ENCODE measurements at places on chromosomes 3 and 15.

DNA sequence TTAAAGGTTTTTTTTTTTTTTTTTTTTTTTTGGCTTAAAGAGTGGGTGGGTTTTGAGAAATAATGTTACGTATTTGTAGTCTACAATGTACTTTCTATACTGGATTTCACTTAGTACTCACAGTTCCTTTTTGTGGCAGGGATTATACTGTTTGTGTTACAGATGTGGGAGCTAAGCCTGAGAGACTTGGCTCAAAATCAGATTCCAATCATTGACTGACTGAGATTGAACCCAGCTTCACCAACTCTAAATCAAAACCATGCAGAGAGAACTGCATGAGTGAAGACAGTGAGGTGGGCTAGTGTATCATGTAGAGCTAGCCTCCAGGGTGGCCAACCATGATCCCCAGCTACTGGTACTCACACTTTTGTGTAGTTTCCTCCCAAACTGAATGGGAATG lies 68.0 kb downstream of the TMEM108 start:
- DNase-seq: no peak

GRCh38 chr3:107426223-107426622 lies 49.0 kb downstream of the CCDC54 start:
- DNase-seq: no peak

GRCh38 chr3:59149166-59149565 lies 99.3 kb upstream of the CFAP20DC start:
- DNase-seq: no peak

DNA sequence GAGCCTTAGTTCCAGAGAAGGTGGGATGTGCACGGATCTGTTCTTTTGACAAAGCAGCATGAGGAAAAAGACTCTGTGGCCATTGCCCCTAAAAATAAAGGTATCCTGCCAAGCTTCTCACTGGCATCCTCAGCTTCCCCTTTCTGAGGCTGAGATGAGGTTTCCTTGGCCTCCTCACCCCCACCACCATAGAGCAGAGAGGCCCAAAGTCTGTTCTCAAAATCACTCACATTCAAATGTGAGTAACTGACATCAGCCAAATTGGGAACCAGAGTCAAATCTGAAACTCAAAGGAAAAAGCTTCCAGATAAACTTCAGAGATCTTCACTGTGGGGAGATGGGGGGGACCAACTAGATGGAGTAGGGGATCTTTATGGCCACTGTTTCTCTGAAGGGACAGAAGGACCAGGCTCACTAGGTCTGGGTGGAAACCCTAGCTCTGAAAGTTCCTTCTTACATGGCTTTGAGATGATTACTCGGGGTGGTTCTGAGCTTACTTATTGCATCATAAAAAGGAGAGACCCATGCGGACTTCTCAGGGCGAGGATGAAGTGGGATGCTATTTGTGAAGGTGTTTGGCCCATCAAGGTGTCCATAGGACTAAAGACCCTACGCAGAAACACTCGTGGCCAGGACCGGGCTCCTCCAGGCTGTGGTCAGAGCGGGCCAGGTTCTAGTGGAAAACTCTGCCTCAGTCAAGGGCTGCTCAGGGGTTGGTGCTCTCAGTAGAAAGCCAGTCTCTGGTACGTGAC lies 61.5 kb upstream of the MEF2A start:
- no peak for DNase-seq

DNA sequence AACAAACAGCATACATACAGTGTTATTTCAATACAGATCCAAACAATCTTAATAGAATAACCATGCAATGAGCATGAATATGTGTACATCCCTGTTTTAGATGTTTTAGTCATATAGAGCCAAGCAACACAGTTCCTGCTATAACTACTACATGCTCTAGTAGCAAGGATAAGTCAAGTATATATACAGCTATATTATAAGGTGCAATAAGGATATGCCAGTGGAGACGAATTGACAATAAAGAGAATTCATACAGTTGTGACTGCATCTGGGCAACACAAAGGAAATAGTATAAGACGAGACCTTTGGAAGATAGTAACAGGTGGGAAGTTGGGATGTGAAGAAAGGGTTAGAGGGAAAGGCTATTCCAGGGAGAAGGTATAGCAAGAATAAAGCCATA lies 103.4 kb downstream of the TPRG1 start:
- no peak for DNase-seq

DNA sequence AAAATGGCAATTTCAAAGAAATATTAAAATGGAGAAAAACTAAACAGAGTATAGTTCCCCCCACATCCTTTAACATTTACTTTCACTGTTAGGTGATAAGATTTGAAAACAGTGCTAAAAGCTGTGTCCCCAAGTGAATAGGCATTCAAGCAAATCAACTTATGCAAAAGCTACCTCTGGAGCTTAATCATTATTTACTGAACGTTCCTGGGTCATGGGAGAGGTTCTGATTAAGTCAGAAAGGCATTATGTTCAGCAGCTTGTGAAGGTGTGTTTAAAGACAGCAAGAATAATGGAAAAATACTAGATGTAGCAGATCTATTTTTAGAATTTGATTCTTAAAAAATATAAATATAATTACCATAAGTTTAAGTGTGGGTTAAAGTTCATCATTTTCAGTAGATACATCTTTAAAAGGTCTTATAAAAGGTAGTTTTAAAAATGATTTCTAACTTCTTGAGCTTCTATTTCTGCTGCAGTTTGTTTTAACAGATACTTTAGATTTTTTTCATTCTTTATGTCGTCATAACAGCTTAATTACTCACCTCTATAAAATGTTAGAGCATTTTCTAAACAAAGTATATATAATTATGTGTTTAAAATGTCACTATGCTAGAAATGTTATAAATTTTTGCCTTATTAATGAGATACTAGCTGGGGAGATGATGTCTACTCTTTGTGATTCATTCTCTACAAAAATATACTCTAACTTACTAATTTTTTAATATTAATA lies 127.9 kb downstream of the MITF start:
- DNase-seq: no peak

GRCh38 chr3:185448107-185448506 lies 50.7 kb downstream of the TMEM41A start:
- DNase-seq: no peak

DNA sequence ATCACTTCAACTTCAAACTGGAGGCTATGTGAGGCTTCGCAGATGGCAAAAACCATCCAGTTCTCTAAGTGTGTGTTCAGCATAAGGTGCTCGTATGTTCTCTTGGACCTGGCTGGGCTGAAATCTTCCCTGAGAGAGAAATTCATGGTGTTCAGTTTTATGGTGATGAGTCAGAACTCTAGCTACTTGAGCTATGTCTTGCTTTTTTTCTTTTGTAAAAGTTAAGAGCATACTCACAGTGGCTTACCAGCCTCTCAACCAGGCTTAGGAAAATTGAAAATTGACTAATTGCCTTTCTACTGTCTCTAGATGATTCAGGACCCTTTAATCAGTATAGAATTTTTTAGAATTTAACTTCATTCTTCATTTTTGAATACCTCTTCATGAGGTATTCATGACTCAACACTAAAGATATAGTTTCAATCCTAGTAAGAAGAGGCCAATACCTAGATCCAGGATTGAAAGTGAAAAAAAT lies 617.5 kb downstream of the TBL1XR1 start:
- no peak for DNase-seq

DNA sequence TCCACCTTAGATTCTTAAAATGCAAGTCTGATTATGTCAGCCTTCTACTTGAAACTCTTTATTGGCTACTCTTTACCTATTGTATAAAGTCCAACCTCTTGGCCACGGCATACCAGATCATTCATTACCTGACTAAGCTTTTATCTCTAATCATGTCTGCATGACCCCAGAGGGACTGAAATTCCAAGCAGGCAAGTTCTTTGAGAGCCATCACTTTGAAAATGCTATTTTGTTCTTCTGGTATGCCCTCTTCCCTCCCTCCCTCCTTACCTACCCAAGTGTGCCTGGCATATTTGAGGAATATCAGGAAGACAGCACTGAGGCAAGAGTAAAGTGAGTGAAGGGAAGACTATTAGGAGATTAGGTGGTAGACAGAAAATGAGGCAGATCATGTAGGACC lies 57.5 kb downstream of the KCNMB2 start:
- no peak for DNase-seq

- DNase-seq: no peak
Measured at GRCh38 chr15:82532991-82533481, 7.2 kb downstream of the RPS17 start.

GRCh38 chr3:139269984-139270383 lies 73.8 kb upstream of the MRPS22 start:
- no peak for DNase-seq

DNA sequence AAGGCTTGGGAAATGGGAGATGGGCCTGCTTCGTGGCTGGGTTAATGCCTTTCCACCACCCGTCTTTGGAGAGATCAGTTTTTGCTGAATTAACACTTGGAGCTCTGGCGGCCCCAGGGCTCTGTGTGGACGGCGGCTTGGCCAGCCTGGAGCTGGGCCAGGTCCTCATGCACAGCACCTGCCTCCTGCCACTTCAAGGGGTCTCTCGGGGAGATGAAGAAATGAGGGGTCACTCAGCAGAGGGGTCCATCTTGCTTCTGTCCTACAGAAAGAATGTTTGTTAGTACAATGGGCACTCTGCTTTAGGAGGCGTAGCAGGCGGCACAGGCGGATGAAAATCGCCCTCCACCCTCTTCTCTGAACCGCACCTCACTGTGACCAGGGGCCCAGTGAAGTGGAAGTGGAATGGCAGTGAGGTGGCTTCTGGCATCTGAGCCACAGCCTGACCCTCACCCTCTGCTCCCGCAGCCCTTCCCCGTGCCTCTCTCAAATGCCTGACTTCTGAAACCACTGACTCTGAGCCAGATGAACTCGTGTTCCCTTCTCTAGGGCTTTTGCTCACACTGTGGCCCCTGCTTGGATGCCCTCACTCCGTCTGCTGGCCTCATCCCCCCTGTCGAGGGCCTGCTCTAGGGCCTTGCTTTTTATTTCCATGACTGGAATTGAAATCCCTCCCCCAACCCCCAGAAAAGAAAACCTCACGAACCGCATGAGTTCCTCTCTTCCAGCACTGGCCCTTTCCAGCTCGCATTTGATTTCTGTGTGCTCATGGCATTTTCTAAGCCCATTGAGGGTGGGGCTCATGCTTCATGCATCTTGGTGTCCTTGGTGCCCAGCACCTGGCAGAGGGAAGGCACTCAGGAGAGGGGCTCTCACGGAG lies 42.2 kb downstream of the CHDH start:
- no peak for DNase-seq

DNA sequence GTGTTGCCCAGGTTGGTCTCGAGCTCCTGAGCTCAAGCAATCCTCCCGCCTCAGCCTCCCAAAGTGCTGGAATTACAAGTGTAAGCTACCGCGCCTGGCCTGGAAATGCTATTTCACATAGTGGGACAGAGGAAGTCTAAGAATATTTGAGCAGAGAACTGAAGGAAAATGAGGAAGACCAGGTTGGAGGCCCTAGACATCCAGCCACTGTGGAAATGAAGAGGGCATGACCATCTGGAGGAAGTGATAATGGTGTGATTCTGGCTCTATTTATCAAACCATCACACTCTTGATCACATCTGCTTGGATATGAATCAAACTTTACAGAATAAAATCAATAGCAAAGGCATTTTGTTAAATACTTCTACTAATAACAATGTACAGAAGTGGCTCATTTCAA lies 65.9 kb upstream of the ARHGEF3 start:
- DNase-seq: no peak

- no peak for DNase-seq
Measured at GRCh38 chr3:8996681-8997121, 33.4 kb upstream of the RAD18 start.

- DNase-seq: no peak
Measured at GRCh38 chr3:108093616-108094015, 2.8 kb upstream of the CD47 start.

- no peak for DNase-seq
Measured at GRCh38 chr3:50213373-50213772, 8.3 kb downstream of the SLC38A3 start.

DNA sequence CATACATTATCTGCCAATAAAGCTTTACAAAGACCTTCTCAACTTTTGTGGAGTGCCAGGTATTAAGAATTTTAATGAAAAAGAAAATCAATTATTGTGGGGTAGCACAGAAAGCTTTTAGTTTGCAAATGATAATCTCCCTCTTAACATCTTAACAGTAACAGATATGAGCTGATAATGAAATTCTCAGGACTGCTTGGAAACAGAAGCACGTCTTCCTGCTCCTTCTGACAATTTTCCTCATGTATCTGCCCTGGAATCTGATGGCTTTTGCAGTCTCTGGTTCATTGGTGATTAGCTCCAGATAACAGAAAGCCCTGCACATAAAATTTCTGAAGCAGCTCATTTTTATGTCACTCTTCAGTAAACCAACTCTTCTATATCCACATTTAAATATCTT lies 432.4 kb upstream of the PDZRN3 start:
- DNase-seq: no peak

DNA sequence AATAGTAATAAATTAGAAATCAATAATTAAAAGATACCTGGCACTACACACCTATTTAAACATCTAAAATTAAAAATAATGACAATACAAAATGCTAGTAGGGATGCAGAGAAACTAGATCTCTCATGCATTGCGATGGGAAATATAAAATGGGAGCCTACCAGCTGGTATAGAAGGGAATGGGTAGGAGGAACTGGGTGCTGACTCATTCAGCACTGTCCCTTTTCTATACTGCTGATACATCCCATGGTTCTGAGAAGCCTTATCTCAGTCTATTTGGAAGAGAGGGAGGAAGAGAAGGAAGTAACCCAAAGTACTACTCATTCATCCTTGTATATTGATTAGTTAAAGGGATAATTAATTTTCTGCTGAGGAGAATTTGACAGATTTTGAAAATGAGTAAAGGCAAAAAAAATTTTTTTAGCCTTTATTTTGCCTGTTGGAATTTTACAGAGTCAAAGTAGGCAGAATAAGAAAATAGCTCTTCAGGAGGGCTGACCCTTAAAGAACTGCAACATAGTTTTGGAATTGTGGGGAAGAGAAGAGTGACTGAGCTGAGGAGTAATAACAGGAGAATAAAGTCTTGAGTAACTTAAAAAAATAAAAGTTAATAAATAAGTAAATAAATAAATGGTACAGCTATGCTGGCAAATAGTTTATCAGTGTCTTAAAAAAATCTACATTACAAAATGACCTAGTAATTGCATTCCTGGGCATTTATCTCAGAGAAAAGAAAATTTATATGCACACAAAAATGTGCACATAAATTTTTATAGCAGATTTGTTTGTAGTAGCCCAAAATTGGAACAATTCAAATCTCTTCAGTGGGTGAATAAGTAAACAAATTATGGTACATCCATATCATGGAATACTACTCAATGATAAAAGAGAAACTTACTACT lies 15.3 kb upstream of the BHLHE40 start:
- no peak for DNase-seq

- no peak for DNase-seq
Measured at GRCh38 chr3:72440491-72440890, 407.8 kb downstream of the SHQ1 start.

DNA sequence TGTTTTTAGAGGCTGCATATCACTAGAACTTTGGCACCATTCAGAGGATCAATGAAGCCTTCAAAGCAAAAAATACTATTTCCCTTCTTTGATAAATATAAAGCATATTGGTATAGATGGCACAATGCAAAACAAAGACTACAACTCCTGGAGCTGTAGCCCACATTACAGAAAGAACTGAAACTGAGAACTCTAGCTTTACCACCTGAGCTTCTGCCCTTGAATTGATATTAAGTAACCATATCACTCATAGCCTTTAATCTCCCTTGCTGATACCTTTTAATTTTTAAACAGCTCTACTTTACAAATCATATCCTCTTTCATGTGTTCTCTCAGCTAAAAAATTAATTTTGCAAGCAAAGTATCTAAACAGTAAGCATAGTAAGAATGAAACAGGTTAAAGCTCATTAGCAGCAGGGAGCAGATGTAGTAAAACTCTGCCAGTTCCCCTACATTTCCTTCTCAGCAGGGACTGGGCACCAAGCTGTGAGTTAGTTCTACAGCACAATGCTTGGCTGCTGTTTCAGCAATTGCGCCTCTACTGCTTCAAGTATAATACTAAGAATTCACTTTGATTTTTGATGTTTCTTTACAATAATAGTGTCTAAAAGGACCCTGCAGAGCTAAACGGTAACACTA lies 97.9 kb upstream of the NANOGP8 start:
- DNase-seq: no peak
